Activated gamma-delta T cell treated with anti-CD3 and anti-CD28 coated beads, Interleukin-2, amount 50 U/mL, for 16 hours (primary cell): ENCODE measurements at places on chromosomes 3 and 15.

- no peak for DNase-seq
Observed at GRCh38 chr3:55203006-55203405, 275.1 kb upstream of the LRTM1 start.

GRCh38 chr3:167078070-167078622 is 302.0 kb downstream of the ZBBX start:
- DNase-seq = no peak

DNA sequence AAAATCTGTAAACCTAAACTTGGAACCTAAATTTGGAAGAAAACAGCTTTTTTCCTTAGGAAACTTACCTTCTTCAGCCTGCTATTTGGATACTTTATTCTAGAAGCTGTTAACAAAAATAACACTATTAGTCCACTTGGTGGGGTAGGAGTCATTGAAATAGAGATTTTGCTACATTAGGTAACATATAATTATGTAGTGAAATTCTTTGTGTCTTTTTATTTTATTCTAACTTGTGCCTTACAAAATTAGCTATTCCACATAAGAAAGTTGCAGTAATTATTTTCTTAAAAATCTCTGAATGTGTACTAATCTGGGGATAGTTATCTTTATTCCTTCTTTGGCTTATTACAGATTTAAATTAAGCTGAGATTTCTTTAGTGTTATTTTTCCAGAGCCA is 360.4 kb upstream of the ROBO2 start:
- no peak for DNase-seq

DNA sequence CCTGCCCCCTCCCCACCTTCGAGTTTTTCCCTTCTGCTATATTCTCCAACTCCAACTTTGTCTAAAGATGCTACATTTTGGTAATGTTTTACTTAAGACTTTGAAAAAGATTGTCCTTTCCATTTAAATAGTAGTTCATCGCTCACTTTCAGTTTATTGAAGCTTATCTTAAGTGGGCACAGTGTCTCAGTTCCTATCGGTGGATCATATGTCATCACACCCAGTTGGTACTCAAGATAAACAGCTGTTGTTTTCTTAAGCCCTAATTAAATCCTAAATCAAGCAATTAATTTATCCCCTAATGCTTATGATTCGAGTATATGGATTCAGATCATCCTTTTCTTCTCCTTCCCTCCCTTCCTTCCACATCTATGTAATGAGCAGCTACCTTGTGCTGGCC is 210.7 kb downstream of the TLE3 start:
- no peak for DNase-seq

DNA sequence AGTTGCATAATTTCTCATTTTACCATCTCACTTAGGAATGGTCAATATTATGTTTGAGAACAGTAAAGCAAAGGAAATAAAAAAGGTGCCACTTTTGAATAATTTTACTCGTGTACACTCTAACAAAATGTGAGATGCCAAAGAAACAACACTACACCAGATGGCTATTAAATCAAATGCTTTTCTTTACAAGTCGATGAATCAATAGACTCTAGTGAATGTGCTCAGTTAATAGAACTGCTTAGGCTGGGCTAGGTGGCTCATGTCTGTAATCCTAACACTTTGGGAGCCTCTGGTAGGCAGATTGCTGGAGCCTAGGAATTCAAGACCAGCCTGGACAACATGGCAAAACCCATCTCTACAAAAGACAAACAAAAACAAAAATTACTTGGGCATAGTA is 87.9 kb downstream of the ZNF609 start:
- no peak for DNase-seq

GRCh38 chr3:59006634-59007517 is 42.9 kb downstream of the CFAP20DC start:
- no peak for DNase-seq

- no peak for DNase-seq
Observed at GRCh38 chr15:72591361-72591760, 63.1 kb upstream of the GOLGA6B start.

- DNase-seq = no peak
Observed at GRCh38 chr15:101732772-101733171, 8.5 kb upstream of the TARS3 start.

GRCh38 chr15:52784799-52785671 is 5.1 kb downstream of the ONECUT1 start:
- DNase-seq = no peak

DNA sequence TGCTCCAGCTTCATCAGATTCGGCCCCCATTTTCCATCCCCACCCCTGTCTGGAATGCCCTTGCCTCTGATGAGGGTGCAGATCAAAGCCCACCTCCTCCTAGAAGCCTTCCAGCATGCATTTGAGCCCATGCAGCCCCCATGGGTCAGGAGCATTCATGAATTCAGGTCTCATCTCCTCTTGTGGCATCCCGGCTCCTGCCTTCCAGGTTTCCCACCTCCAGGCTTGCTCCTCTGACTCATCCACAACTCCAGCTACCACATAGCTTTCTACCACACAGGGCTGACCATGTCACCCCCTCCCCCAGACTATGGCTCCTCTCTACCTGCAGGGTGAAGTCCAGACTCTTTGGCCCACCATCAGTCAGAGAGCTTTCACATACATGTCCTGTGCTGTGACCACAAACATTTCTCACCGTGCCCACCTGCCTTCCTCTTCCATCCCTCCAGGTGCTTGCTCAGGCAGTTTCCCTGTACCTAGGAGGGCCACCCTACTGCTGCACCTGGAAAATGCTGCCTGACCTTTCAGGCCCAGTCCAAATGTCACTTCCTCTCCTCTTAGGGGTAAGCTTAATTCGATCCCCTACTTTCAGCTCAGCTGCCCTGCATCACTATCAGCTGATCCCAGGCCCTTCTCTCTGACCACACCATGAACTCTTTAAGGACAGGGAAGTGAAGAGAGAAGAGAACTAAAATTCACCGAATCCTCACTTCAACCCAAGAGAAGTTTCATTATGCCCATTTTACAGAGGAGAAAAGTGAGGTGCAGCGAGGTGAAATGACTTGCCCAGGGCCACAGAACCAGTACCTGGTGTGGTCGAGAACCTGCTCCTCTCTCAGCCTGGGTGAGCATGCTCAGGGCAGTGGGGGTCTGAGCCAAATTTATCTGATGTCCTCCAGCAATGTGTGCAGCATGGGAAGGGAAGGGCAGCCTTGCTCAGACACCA is 13.7 kb upstream of the FGD5 start:
- no peak for DNase-seq

GRCh38 chr15:61032600-61033286 is 196.4 kb downstream of the RORA start:
- no peak for DNase-seq

GRCh38 chr3:47940232-47940631 is 76.0 kb downstream of the MAP4 start:
- no peak for DNase-seq

DNA sequence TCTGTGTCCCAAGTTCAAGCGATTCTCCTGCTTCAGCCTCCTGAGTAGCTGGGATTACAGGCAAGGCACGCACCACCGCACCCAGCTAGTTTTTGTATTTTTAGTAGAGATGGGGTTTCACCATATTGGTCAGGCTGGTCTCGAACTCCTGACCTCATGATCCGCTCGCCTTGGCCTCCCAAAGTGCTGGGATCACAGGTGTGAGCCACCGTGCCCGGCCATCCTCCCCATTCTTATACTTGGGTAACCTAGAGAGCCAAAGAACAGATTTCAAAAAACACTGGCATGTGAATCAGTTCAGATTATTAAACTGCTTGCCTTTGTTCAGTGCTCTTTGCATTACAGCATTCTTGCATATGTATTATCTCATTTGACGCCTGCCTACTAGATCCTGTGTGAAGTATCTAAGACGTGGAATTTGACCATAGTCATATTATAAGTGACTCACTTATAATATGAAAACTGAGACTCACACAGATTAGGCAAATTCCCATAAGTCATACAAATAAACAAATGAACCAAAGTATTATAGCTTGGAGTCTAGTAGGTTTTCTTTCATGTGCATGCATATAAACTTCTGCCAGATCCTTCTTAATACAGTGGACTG is 123.5 kb downstream of the UNC13C start:
- DNase-seq = no peak

GRCh38 chr3:184907681-184908649 is 96.0 kb downstream of the VPS8 start:
- no peak for DNase-seq

DNA sequence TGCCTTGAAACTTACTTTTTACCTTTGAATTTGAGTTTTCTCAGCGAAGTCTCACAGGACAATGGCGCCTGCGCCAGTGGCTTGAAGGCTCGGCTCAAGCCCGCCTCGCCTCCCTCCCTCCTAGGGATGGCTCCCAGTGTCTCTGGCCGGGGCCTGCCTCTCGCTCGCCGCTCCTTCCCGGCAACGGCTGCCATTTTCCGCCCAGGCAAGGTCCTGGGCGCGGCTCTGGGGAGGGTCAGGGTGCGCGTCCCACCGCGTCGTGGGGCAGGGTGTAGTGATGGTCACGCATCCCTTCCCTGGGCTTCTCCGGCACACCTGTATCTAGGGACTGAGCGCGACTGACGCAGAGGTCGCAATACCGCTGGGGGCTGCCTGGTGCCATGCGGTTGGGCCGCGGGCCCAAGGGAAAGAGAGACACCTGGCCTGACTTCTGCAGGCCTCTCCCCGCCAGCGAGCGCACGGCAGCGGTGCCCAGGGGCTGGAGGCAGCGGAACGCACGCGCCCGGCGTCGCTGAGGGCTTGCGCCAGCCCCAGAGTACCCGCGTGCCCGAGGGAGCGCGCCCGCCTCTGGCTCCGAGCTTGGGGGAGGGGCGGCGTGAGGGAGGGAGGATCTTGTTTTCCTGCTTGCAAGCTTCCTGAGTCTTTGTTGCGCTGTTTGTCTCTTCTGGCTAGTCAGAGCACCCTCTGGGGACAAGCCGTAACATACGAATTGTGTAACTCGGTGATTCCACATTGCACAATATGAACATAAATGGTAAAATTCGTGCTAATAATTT is 20.7 kb upstream of the FEM1B start:
- peak; percentile 39 for DNase-seq

- no peak for DNase-seq
Observed at GRCh38 chr3:30628901-30629590, 22.6 kb downstream of the TGFBR2 start.
